ENCODE measurements at places on chromosomes 6 and 20.

GRCh38 chr6:147621961-147622360, 113.5 kb downstream of the SAMD5 start:
- DNase-seq, result no peak

GRCh38 chr6:33217681-33218080, 9.4 kb downstream of the RING1 start:
- DNase-seq, result no peak

GRCh38 chr6:152220786-152221185, 413.3 kb downstream of the ESR1 start:
- DNase-seq, result no peak

- DNase-seq, result no peak
These were observed 91.4 kb downstream of the THBS2 start for GRCh38 chr6:169162249-169162648.

- no peak for DNase-seq
These were observed 141.8 kb upstream of the TENT5A start for GRCh38 chr6:81894306-81894705.

DNA sequence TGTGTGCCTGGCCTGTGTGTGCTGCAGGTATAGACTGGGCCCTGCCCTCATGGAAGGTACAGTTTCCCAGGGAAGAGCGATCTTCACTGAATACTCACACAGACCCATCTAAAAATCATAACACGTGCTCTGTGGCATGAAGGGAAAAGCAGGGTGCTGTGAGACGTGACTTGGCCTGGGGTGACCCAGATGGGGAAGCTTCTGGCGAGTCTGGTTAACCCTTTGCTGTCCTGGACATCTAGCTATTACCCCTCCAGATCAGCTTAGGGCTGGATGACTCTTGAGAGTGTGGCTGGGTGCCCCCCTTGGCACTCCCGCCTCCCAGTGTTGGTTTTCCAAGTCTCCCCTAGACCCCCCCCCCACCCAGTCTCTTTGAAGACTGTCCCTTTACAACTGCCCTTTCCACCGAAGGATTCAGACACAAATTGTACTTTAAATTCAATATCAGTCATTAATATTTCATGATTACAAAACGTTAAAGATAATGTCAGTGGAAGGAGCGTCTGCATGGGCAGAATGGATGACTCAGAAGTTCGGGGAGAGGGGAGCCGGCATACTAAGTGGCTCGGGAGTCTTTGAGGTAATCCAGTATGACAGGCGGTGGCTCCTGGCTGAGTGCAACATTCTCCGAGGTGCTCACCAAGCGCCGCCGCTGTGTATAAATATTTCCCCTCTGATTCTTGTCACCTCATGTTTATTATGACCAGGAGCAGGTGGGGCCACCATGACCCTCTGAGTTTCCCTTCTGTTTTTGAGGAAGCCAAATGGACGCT, 77.3 kb downstream of the CD40 start:
- no peak for DNase-seq

DNA sequence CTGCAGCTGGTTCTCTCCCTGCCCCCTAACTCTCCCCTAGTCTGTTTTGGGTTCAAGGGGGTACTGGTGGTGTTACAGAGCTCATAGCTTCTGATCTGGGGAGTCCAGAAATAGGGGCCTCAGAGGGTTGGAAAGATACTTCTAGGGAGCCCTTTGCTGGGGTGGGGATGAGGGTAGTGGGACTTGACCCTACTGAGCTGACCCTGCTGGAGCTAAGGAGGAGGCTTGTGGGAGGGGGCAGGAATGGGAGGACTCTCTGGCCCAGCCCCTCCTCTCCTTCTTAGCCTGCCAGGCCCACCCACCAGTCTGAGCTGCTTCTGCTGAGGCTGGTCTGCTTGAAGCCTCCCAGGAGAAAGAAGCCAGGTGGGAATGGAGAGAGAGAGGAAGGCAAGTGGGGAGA, at the start of gene EGFL8:
TSS of gene EGFL8 (plus strand) at position 301 of the 400 bp plus-strand sequence. CDS start 1,571 bp downstream, outside the sequence.
- no peak for DNase-seq

DNA sequence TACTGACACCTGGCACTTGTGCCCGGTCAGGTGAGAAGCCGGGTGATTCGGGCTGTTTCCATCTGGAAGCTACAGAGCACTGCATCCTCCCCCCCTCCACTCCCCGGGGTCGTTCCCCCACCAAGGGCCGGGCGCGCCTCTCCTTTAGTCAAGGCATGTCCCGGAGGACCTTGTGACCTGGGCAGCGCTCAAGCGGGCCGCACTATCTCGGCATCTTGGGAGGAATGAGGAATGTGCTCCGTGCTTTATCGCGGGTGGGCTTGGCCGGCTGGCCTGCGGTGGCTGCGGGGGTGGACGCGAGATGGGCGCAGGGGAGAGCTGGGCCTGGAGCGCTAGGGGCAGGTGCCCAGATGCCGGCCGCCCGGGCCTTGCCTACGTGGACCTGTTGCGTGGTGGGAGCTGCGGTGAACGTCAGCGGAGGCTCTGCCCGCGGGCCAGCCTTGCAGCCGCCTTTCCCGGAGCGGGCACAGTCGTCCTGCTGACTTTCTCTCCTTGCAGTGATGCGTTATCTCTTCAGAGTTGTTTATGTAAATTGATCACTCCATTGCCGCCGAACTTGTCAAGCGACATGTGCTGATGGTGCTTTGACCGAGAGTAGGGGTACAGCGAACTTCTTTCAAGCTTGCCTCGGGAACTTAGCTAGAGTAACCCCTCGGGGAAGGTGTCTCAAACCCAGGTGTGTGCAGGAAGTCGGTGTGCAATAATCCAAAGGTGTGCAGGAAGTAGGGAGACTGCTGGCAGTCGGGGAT, 1.1 kb downstream of the LRRC1 start:
- no peak for DNase-seq

- no peak for DNase-seq
These were observed 76.0 kb upstream of the CD93 start for GRCh38 chr20:23161968-23162696.

- DNase-seq, result no peak
These were observed 106.2 kb upstream of the ARMC2 start for GRCh38 chr6:108742041-108742440.

- no peak for DNase-seq
These were observed 33.7 kb upstream of the VEGFA start for GRCh38 chr6:43736211-43736786.

GRCh38 chr20:9506280-9506821, 8.0 kb upstream of the LAMP5 start:
- DNase-seq, result no peak

DNA sequence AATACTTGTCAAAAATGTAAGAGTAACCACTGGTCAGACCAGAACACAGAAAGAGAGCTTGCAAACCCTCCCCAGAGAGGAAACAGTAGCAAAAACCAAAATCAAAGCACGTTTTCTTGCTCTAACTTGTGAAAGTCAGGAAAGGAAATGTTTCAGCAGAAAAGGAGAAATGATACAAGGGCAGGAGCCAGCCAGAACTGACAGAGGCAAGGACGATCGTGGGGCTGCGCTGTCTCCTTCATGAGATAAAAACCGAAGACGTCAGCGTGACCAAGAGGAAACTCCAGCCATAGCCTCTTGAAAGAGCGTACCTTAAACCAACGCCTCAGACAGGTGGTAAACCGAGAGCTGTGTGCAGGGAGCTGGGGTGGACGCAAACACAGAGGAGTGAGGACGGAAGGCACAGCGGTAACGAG, 27.5 kb downstream of the LAMA5 start:
- DNase-seq, result no peak

DNA sequence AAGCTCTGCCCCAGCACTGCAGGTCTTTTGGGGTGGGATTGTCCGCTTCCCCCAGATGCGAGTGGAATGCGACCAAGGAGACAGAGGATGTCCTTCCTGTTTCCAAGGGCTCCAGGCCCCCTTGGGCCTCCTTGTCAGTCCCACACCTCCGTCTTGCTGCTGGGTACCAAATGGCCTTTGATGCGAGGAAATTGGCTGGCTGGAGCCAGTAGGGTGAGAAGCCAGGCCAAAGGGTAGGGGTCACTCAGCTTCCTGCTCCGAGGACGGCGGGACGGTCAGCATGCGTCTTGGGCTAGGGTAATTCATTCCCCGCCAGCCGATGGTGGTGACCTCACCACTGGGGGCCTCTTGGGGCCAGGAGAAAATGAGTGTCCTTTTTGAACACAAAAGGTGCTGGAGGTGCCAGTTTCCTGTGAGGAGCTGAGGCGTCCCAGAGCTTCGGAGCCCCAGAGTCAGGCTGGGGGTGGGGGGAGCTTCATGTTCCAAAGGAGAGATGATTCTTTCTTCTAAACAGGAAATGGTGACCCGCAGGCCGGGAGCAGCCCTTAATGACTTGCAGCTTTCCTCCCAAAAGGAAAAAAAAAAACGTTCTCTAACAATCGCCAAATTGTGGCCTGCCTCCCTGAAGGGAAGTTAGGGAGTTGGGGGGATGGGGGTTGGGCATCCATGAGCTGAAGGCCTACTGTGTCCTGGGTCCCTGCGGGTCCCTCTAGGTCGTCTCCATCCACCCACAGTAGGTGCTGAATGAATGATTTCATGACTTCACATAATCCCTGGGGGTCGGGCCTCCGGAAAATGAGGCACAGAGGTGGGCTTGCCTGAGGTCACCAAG, 6.7 kb downstream of the SNAI1 start:
- DNase-seq, result no peak
